ENCODE measurements at places on chromosomes 3 and 15.

DNA sequence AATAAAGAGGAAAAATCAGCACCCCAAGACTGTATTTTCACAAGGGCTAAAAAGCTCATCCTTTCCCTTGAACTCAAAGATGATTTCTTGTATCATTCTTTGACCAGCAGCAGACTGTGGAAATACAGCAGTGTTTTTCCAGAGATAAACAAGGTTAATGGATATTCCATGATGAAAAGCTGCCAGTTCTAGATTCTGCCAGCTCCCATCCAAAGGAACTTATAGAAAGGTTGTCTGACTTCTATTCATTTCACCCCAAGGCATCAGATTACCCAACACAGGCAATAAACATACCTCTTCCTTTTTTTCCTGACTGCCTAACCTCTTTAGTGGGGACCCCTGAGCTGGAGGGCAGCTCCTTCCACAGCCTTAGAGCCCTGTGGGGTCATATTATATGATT is 375.8 kb upstream of the THBS1 start:
- DNase-seq = no peak

GRCh38 chr3:22922317-22922716 is 280.8 kb upstream of the UBE2E2 start:
- peak; percentile 50 for DNase-seq

DNA sequence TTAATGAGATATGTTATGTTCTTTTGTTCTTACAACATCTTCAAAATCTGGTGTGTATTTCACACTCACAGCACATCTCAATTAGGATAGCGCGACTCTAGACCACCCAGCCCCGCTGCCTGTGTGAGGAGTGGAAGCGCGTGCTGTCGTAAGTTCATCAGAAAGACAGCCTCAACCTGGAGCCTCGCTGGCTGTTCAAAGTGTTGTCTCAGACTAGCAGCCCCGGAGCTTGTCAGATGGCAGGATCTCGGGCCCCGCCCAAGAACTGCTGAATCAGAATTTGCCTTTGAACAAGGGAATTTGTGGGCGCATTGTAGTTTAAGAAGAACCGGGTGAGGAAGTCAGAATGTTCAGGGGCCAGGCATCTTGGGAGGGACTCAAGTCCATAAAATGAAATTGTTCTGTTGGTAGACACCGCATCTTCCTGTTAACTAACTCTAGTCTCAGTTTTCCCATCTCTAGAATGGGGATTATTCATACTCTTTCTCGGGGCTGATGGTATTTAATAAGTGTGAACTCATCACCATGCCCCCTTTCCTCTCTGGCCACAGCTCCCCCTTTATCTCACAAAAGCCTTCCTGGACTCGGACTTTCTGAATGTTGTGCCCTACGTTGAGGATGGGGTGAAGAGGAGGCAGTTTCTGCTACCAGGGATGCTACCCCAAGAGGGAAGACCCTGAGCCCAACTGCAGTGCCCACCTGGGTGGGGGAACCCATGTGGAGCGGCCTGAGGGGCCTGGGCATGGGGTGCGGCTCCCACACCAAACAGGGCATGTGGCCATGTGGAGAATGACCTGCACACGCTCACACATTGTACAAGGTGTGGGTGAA is 40.4 kb downstream of the BHLHE40 start:
- peak; percentile 93 for DNase-seq

GRCh38 chr15:27278761-27279160 is 307.8 kb downstream of the GABRG3 start:
- DNase-seq = no peak

- no peak for DNase-seq
Observed at GRCh38 chr3:194843556-194843955, 157.9 kb downstream of the FAM43A start.

DNA sequence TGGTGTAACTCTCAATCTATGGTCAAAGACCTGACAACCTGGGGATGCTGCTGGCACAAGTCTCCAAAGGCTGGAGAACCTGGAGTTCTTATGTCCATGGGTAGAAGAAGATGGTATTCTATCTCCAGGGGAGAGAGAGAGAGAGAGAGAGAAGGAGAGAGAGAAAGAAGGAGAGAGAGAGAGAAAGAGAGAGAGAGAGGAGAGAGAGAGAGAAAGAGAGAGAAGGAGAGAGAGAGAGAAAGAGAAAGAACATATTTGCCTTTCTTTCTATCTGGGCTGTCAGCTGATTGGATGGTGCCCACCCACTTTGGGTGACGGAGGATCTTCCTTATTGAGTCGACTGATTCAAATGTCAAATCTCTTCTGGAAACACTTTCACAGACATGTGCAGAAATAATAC is 84.6 kb downstream of the PPM1L start:
- no peak for DNase-seq

All from hematopoietic multipotent progenitor cell treated with erythropoietin and hydrocortisone succinate and interleukin-3 and kit ligand, for 4 days (in vitro differentiated cells).